ENCODE measurements at places on chromosomes 5 and 9.

DNA sequence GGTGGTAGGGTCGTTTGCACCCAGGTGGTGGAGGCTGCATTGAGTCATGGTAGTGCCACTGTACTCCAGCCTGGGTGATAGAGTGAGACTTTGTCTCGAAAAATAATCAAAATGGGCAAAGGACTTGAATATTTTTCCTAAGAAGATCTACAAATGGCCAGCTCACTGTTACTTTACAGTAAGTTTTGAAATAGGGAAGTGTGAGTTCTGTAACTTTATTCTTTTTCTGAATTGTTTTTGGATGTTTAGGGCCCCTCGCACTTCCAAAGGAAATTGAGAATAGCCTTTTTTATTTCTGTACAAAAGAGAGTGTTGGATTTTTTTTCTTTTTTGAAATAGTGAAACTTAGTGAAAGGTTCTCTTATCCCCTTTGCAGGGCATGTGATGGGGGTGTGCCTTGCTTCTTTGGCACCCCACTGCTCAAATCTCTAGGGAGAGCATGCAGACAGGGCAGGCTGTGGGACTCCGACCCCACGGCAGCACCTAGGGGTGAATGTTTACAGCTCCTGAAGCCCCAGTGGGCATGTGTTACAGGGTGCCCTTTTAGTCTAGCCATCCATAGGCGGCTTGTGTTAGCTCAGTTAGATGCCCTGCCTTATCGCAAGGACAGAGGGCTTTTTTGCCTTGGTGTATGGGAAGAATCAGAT, 33.3 kb downstream of the GPBP1 start:
- no peak for DNase-seq

DNA sequence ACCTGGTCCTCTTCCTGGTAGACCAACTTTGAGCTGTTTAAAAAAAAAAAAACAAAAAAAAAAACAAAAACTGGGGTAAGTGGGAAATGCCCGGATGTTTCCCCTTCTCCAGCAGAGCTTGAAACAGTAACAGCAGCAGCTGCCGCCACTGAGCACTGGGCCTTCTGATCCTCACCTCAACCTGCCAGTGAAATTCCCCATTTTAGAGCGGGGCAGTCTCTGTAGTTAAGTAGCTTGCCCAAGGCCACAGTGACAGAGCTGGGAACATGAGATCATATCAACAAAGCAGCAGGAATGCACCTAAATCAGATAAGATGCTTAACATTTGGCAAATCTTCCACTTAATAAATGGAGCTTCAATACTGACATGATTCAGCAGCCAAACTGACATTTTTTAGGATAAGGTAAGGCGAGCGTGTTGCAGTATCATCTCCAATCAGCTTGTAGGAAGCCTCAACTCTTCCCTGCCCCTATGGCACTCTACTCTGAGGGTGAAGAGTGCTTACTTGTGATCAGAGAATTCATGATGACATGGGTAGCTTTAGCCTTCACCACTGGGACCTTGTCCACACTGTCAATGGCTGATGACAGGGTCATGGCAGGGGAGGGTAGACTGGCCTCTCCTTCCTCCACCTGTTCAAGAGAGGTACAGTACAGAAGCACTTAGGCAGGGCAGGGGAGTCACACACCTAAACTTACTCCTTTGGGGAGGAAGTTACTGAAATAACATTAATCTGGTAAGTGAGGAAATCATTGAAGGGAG, 9.3 kb downstream of the KIAA1191 start:
- no peak for DNase-seq

GRCh38 chr5:50663636-50664035, 2.8 kb upstream of the PARP8 start:
- DNase-seq = no peak

DNA sequence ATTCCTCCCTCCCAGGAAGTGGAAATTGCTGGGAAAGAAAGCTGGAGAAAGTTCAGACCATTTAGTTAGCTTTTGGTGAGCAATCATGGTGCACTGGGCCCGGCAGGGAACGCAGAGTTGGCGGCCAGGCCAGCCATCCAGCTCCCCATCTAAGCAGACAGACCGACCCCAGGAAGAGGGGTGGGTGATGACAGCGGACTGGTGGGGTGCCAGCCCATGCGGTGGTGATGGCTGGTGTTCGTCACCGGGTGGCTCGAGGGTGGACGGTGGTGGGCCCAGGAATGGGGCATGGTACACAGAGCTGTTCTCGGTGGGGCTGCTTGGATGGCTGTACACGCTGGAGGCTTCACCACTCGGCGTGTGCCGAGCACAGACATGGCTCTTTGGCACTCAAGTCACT, 85.6 kb upstream of the ARAP3 start:
- no peak for DNase-seq

- no peak for DNase-seq
Observed at GRCh38 chr5:31119938-31120641, 73.4 kb upstream of the CDH6 start.

GRCh38 chr5:22614486-22615094, 238.6 kb downstream of the CDH12 start:
- no peak for DNase-seq

GRCh38 chr5:127006744-127007143, 23.6 kb downstream of the MARCHF3 start:
- DNase-seq = no peak

DNA sequence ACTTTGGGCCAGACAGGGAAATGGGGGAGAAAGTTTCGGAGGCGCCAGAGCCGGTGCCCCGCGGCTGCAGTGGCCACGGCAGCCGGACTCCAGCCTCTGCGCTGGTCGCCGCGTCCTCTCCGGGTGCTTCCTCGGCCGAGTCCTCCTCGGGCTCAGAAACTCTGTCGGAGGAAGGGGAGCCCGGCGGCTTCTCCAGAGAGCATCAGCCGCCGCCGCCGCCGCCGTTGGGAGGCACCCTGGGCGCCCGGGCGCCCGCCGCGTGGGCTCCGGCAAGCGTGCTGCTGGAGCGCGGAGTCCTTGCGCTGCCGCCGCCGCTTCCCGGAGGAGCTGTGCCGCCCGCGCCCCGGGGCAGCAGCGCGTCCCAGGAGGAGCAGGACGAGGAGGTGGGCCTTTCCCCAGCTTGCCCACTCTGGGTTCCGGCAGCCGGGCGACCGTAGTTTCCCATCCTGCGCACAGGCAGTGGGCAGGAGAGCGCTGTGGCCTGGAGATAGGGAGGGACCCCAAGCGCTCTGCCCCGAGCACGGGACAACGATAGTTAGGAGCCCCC, 516 bp downstream of the MAST4 start:
- DNase-seq = no peak
